ENCODE measurements at places on chromosomes 12 and 14.

- no peak for DNase-seq
Measured at GRCh38 chr12:93061473-93062419, 132.7 kb upstream of the EEA1 start.

DNA sequence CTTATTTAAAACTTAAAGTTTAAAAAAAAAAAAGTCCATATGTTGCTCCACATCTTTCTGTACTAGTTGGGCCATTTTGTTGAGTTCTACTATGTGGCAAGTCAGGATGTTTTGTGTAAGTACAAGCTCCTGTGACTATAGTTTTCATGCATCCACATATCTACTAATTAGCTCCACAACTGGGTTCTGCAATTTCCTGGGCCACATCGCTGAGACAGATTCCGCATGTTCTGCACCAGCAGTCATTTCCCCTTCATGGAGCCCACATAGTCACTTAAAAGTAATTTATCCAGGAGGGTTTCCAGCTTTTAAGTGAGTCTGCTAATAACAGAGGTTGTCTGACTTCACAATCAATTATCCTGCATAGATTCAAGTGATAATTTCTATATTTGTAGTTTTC, 461.4 kb downstream of the ZFP36L1 start:
- no peak for DNase-seq

- no peak for DNase-seq
Measured at GRCh38 chr12:32558903-32559302, 120.2 kb upstream of the DNM1L start.

GRCh38 chr12:3315201-3315661, 175.8 kb upstream of the PRMT8 start:
- no peak for DNase-seq

DNA sequence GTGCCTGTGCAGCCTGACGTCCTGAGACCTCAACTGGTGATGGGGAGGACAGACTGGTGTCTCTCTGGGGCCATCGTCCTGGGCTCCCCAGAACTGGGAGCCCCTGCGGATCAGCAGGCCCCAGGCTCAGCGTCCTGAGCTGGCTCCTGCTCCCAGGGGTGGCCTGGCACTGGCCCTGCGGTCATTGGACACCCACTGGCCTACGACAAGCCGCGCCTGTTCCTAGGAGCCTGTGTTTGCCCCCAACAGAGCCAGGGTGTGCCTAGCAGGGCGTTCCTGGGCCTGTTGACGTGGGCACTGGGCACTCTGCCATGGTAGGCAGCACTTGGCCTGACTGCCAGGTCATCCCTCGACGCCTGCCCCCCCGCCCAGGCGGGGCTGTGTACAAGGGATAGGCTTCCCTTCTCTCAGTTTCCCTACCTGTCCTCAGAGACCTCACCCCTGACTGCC, 8.4 kb downstream of the ADSS1 start:
- no peak for DNase-seq

DNA sequence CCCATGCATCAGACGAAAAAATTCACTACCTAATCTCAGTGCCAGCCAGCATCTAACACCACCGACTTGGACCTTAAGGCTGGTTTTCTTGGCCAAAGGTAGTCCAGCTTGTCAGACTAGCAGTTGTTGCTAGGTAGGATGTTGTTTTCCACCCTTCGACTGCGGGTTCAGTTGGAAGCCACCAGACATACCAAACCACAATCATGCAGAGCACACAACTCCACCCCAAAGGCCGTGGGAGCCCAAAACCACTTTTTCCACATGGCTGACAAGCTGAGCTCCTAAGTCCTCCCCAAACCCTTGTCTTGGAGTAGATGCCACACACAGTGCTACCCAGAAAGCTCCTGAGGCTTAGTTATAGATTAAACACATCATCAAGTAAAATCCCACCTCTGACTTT, 46.8 kb downstream of the LRIG3 start:
- no peak for DNase-seq

DNA sequence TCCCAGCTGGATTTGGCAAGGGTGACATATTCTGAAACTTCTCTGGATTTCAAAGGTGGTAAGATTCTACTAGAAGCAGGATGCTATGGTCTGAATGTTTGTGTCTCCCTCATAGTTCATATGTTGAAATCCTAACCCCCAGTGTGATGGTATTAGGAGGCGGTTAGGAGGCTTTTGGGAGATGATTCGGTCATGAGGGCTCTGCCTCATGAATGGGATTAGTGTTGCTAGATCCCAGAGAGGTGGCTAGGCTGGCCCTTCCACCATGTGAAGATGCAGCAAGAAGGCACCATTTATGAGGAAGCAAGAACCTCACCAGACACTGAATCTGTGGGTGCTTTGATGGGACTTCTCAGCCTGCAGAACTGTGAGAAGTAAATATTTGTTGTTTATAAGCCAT, 11.0 kb upstream of the PEX5 start:
- no peak for DNase-seq

GRCh38 chr12:120237360-120238171, 28.0 kb downstream of the PXN start:
- DNase-seq = no peak

- DNase-seq = no peak
Measured at GRCh38 chr12:116093915-116094314, 183.6 kb downstream of the MED13L start.

- no peak for DNase-seq
Measured at GRCh38 chr12:126424696-126425095, 1359.5 kb downstream of the AACS start.

DNA sequence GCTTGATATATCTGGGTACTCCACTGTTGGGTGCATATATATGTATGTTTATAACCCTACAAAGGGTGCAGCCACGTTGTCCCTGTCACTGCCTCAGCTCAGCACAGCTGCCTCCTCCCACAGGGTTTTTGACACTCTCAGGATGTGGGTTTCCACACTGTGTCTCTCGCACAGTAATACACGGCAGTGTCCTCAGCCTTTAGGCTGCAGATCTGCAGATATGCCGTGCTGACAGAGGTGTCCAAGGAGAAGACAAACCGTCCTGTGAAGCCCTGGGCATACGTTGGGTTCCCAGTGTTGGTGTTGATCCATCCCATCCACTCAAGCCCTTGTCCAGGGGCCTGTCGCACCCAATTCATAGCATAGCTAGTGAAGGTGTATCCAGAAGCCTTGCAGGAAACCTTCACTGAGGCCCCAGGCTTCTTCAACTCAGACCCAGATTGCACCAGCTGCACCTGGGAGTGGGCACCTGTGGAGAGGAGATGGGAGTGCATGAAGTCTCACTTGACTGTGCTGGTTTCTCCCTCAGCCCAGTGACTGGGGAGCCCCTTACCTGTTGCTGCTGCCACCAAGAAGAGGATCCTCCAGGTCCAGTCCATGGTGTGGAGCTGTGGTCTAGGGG, 498.7 kb downstream of the TMEM121 start:
- no peak for DNase-seq

- no peak for DNase-seq
Measured at GRCh38 chr14:51546603-51547258, 105.0 kb upstream of the FRMD6 start.

DNA sequence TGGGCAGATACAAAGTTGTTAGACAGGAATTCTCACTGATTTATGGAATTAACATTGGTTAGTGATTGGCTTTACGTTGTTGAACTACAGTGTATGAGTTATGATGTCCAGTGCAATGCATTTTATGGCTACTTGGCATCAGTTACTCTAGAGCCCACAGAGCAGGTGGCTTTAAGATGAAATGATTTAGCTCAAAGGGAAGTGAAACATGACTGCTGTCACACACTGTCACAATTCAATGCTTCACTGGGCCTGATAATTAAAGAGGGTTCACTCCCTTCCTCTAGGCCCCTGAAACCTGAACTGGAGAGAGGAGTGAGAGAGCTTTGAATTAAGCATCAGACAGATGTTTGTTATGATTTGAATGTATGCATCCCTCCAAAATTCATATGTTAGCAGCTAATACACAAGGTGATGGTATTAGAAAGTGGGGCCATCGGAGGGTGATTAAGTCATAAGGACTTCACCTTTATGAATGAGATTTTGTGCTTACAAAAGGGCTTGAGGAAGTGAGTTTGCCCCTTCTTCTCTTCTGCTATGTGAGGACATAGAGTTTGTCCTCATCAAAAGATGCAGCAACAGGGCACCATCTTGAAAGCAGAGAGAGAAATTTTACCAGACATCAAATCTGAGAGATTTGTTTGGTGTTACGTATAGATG, 175.8 kb upstream of the GRIN2B start:
- no peak for DNase-seq

DNA sequence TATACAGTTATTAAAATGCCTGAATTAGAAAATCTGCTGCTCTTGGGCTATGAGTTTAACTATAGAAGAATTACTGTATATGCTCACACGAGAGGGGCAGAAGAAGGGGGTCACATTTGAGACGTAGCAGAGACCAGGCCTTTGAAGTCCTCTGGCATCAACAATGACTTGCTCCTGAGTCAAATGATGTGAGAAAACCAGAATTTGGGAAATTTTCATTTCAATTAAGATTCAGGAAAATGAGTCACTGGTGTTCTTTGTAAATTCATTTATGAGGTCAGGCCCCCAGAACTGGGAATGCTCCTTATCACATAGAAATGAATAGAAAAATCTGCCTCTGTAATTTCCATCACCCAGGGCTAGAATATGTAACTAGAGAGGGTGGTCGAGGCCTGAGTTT, 92.9 kb downstream of the APAF1 start:
- no peak for DNase-seq

- no peak for DNase-seq
Measured at GRCh38 chr12:24488091-24488596, 460.8 kb downstream of the BCAT1 start.

- DNase-seq = no peak
Measured at GRCh38 chr12:49061157-49061650, 610 bp upstream of the KMT2D start.

- DNase-seq = peak; percentile 52
Measured at GRCh38 chr14:91349481-91350074, 68.0 kb downstream of the CCDC88C start.

GRCh38 chr12:118376089-118377020, at the start of gene SUDS3:
Gene SUDS3, plus strand, starts transcription at chr12:118376555. Its CDS starts 137 bp downstream, at chr12:118376692.
- peak; percentile 92 for DNase-seq

DNA sequence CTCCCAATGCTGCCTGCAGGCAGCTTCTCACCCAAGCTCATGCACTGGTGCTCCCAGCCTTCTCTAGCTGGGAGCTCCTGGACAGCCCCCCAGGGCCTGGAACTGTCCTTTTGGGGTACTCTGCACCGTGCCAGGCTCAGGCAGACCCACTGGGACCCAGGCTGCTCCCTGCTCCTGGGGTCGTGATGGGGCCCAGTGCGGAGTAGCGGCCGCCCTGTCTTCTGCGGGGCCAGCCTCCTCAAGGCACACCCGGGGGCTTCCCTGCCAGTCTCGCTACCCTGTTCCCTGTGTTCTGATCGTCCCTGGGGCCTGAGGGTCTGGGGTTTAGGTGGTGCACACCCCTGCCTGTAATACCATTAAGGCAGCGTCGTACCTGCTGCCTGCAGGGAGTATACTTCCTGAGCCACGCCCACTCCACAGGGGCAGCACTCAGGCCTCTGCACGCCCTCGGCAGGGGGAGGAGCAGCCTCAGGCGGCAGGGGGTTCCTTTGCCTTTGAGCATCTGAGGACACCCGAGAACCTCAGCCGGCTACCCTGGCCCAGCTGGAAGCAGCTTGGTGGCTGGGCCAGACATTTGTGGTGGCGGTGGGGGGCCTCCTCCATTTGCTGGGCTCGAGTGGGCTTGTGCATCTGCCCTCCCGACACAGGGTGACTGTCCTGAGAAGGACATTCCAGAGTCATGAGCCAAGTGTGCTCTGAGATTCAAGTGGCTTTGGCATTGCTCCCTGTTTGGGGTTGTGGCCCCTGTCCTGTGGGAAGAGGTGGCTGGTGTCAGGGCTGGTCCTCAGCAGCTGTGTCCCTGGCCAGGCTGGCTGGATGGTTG, 9.2 kb upstream of the CRIP2 start:
- DNase-seq = no peak

- DNase-seq = peak; percentile 46
Measured at GRCh38 chr12:92593734-92594402, 108.9 kb upstream of the PLEKHG7 start.

- DNase-seq = no peak
Measured at GRCh38 chr12:50926415-50926814, 25.9 kb upstream of the HIGD1C start.

GRCh38 chr14:103623308-103623707, 5.7 kb upstream of the KLC1 start:
- no peak for DNase-seq

GRCh38 chr14:69620211-69620611, 8.8 kb downstream of the SUSD6 start:
- no peak for DNase-seq

GRCh38 chr12:80938397-80938796, 663 bp upstream of the LIN7A start:
- no peak for DNase-seq

- DNase-seq = no peak
Measured at GRCh38 chr12:43336962-43337555, 214.9 kb downstream of the ADAMTS20 start.

GRCh38 chr12:46174061-46174662, 94.7 kb downstream of the SLC38A1 start:
- DNase-seq = no peak

DNA sequence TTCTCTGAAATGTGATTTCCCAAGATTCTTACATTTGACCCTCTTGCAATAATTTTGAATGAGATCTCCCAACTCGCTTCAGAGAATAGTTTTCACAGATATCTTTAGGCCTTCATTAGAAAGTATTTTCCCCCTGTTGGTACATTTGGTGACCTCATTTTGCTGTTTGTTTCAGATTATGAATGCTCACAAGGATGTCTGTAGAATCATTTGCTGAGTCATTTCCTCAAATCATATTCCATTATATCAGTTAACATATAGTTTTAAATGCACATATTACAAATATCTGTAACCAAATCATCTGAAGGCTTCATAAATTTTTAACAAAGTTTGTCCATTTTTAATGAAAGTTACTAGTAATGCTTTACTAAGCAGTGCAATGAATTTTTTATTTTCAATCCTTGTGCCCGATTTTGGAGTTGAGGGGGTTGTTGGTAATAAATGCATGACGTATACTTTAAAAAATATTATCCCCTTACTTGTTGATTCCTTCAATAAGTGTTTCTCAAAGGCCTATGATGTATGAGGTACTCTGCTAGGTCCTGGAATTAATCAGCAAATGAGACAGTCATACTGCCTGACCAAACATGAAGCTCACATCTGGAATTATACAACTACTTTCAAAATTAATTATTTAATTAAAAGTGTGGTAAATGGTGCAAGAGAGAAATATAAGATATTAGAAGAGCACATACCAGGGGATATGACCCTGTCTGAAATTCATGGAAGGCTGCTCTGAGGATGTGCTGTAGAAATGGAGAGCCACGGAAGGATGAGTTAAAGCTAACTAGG, 126.9 kb upstream of the RAP1B start:
- no peak for DNase-seq

GRCh38 chr14:60514741-60515491, 6.0 kb downstream of the SIX6 start:
- DNase-seq = no peak

DNA sequence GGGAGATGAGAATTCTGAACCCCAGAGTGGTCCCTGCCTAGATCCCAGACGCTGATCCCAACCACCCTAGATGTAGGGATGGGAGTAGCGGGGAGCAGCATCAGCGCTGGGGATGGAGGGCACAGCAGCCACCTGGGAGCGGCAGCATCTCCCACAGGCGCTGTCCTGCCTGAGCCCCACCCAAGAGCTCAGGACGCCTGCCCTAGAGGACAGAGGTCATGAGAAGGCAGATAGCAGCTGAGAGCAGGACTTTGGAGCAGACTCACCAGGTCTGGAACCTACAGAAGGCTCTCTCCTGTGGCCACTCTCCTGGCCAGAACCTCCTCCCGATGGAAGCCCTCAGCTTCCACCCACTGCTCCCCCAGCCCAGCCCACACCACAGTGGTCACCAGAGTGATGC, 7.2 kb downstream of the CCDC85C start:
- DNase-seq = no peak

- no peak for DNase-seq
Measured at GRCh38 chr12:132191715-132192553, 47.7 kb downstream of the NOC4L start.

GRCh38 chr14:101031186-101031585, 127.7 kb upstream of the RTL1 start:
- no peak for DNase-seq

Measured in stimulated activated CD8-positive, alpha-beta memory T cell treated with anti-CD3 and anti-CD28 coated beads, Interleukin-2, amount 100 ng/mL, for 48 hours (primary cell).